ENCODE measurements at places on chromosomes 16 and 17.
A peak's percentile ranks its signal among the peaks of the same experiment; 100 is the strongest.

- no peak for ATAC-seq
These were observed 2.9 kb upstream of the CRYBA1 start for GRCh38 chr17:29243792-29244191.

- ATAC-seq = peak; percentile 2
These were observed 916 bp downstream of the E2F4 start for GRCh38 chr16:67192781-67193361.

DNA sequence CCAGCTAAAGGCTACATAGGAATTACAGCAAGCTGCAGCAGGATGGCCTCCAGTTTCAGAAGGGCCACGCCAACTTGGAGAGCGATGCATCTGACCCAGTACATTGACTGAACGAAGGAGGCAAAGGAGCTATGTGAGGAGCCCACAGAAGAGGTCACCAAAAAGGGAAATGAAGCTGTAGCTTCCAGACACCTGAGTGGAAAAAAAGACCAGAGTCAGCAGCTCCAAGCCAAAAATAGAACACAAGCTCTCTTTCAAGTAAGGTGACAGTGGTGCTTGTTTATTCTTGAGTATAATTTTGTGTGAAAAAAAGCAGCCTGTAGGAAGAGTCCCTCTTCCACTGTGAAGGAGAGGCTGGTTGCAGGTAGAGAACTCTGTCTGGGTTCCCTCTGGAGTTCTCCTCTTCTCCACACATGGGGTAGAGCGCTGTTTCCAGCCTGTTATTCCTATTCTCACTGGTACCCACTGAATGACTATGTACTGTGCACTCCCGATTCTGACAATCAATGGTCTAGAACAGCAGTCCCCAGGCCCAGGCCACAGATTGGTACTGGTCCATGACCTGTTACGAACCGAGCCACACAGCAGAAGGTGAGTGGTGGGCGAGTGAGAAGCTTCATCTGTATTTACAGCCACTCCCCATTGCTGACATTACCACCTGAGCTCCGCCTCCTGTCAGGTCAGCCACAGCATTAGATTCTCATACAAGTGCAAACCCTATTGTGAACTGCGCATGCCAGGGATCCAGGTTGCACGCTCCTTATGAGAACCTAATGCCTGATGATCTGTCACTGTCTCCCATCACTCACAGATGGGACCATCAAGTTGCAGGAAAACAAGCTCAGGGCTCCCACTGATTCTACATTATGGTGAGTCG is 15.1 kb downstream of the CCL4 start:
- no peak for ATAC-seq

DNA sequence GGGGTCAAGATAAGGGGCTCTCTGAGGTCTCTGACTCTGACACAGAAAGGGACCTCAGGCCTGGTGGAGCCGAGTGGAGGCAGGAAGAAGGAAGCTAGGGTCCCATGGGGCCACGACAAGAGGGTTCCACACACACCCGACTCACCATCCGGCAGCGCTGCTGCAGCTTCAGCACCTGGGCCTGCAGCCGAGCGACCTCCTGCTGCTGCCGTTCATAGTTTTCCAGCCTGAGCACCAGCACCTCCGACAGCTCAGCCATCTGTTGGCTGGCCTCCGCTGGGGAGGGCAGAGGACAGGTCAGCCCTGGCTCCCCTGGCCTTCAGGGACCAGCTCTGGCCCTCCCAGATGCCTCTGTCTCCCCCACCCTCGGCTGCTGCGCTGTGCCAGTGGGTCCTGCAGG is 6.4 kb downstream of the HAP1 start:
- no peak for ATAC-seq

DNA sequence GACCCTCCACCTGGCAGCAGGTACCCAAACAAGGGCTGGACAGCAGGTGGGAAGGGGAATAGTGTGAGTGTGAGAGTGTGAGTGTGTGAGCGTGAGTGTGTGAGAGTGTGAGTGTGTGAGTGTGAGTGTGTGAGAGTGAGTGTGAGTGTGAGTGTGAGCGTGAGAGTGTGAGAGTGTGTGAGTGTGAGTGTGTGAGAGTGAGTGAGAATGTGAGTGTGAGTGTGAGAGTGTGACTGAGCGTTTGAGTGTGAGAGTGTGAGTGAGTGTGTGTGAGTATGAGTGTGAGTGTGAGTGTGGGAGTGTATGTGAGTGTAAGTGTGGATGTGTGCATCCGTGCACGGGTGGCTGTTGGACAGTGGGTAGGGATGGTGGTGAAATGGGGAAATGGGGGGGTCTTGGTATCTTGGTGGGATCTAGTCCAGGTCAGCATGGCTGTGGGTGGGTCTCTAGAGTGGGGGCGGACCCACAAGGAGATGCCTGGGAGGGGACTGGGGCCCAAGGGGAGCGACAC is 408 bp downstream of the ADGRG1 start:
- ATAC-seq = no peak

DNA sequence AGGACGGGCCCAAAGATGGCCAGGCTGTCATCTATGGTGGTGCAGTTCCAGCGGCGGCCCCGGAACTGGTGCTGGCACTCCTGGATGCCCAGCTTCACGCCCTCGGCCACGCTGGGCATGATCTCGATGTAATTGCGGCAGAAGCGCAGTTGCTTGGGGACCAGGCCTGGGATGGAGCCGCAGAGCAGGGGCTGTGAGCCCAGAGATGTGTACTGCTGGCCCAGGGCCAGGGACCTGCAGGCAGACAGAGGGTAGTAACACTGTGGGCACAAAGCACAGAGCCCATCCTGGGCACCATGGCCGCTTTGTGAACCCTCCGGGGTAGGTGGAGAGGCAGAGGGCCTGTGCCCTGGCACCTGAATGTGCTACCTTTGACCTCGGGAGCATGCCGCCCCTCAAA is 44.8 kb downstream of the WNT3 start:
- ATAC-seq = no peak

GRCh38 chr17:35254107-35254773 is 11.4 kb downstream of the SLFN5 start:
- peak; percentile 83 for ATAC-seq

DNA sequence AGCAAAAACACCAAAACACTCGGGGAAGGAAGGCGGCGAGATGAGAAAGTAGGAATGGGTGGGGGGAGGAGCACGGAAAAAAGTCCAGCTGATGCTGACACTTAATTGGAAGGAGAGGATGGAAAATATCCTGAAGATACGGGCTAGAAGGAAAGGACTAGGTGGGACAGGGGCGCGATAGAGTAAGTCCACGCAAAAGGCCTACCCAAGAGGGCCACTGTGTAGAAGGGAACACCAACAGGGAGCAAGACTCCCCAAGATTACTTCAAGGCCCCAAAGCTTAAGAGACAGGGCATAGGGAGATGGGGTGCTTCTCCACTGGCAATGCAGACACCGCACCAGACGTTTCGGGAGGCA is 736 bp downstream of the APPBP2 start:
- ATAC-seq = peak; percentile 32

GRCh38 chr17:5583426-5584382 is 605 bp downstream of the NLRP1 start:
- peak; percentile 33 for ATAC-seq

DNA sequence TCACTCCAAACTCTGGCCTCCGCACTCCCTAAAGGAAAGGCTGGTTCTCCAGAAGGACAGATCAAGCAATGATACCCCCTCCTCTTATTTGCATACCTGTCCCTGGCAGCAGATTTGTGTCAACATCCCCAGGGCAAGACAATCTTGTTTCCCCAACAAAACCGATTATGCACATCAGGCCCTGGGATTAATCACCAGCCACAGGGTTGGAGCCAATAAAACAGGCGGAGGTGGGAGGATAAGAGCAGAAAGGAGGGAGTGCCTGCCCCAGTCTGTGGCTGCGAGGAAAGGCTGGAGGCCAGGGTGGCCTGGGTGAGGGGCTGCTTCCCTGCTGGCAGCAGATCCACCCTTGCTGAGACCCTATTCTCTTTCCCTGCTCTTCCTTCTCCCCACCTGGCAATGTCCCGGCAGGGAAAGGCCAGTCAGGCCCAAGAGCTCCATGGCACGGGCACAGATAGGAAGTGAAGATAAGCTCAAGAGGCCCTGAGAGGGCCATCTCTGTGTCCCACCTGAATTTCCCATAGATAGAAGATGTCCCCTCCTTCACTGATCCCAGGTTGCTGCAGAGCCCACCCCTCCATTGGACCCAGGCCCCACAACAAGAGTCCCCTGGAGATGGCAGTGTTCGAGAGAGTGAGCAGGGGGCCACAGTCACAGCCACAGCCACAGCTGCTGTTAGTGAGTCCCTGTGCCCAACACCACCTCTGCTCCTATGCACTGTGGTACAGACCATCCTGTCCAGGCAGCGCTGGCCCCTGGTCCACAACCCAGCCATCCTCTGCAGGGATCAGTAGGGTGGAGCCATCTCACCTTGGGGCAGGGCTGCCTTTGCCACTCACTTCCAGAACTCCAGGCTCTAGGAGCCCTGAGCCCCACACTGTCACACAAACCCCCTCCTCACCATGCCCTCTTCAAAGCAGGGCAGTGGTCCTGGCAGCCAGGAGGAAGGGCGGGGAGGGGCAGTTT is 137.5 kb downstream of the SDK2 start:
- no peak for ATAC-seq

DNA sequence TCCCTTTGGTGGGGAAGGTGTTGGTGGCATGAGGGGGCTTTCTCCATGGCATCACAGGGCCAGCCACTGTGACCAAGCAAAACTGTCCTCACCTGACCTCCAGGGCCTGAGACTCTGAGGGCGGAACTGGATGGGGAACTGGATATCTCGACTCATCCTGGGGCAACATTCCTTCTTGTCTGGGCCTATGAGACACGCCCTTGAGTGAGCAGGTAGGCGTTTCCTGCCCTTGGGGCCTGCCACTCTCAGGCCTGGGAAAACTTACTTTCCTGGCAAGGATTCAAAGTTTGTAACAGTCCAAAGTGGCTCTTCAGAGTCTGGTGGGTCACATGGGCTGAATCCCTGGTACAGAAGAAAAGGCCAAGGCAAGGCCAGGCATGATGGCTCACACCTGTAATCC is 9.6 kb downstream of the MT1X start:
- ATAC-seq = peak; percentile 93

- ATAC-seq = no peak
These were observed 114.0 kb downstream of the FTO start for GRCh38 chr16:53817812-53818550.

- ATAC-seq = no peak
These were observed 12.3 kb upstream of the SLC7A5 start for GRCh38 chr16:87881324-87882200.

DNA sequence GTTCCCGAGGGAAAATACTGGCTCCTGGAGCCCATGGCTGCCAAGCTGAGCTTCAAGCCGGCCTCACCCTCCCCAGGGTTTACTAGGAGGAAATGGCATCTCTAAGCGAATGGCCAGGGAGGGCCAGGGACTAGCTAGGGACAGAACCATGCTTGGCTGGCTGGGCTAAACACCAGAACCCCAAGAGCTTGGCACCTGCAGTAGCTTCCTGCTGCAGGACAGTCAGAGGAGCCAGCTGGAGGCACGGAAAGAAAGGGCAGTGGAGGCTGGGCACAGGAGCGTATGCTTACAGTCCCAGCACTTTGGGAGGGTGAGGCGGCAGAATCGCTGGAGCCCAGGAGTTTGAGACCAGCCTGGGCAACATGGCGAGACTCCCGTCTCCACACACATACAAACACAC is 33.7 kb downstream of the PEMT start:
- ATAC-seq = no peak

DNA sequence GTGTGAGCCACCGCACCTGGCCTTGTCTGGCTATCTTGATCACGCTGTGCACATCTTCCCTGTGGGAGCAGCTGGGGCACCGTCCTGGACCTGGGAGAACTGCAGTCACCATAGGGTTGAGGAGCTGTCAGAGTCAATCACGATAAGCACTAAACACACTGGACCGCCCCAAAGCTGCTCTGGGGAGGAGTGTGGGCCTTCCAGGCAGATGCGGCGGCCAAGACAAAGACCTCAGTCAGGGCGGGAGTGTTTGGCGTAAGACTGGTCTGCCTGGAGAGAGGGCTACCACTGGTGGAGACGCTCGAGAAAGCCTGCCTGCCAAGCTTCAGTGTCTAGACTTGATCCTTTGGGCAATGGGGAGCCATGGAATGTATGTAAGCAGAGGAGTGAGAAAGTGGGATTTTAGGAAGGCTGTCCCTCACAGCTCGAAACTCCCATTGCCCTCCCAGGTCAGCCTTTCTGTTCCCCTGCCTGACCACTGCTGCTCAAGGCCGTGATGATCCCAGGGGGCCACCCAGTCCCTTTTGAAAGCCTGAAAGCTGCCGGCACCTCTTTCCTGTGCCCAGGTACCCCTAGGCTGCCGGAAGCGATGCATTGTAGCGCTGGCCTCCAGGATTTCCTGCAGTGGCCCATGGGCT is 29.3 kb upstream of the CIBAR2 start:
- ATAC-seq = no peak

- no peak for ATAC-seq
These were observed 33.7 kb downstream of the MBTPS1 start for GRCh38 chr16:84082835-84083569.

GRCh38 chr16:77650761-77651160 is 71.6 kb upstream of the NUDT7 start:
- no peak for ATAC-seq

- peak; percentile 46 for ATAC-seq
These were observed 203.6 kb downstream of the RAB11FIP4 start for GRCh38 chr17:31595076-31595475.

- no peak for ATAC-seq
These were observed 7.7 kb downstream of the ITGAM start for GRCh38 chr16:31267332-31268032.

DNA sequence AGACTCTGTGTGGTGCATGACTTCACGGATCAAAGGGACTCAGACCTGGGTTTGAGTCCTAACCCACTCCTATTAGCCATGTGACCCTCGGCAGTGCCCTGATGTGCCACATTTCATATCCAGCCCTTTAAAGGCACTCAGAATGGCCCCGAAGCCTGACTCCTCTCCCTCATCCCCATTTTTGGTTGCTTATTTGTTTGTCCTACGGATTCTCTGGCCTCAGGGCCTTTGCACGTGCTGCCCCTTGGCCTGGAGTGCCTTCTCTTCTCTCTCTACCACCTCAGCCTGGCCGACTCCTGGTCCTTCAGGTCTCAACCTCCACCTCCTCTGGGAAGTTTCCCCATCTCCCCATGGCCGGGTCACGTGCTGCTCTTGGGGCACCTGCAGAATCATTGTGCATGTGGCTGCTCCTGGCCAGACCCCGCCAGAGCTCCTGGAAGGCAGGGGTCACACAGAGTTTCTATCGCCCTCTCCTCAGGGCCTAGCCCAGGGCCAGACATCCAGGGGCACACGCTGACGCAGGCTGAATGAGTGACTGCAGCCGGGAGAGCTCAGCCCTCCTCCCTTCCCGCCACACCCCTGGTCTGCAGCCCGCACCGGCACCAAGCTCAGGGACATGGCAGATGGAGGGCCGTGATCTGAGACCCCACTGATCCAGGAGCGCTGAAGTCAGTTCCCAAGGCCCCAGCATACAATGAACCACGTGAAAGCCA is 22.0 kb upstream of the CIBAR2 start:
- no peak for ATAC-seq

GRCh38 chr17:17536702-17537101 is 40.5 kb upstream of the RASD1 start:
- no peak for ATAC-seq

DNA sequence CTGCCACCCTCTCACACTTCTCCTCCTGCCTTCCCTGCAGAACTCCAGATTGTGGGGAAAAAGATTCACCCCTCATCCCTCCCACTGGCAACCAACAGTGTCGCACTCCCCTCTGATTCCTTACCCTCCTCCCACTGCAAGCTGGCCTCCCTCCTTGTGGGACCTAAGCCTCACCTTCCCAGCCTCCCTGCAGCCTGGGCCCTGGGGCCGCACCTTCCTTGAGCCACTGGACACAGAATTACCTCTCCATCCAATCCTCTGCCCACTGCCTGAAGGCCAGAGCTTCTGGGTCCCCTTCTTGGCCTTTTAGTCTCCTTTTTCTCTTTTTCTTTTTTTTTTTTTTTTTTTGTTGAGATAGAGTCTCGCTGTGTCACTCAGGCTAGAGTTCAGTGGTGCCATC is 33.9 kb downstream of the NGFR start:
- no peak for ATAC-seq
